Left cardiac atrium (tissue), 4 donors: ENCODE measurements at places on chromosomes 12 and 14.

- no peak for DNase-seq
These were observed 20.8 kb downstream of the BCAT1 start for GRCh38 chr12:24928131-24928530.

DNA sequence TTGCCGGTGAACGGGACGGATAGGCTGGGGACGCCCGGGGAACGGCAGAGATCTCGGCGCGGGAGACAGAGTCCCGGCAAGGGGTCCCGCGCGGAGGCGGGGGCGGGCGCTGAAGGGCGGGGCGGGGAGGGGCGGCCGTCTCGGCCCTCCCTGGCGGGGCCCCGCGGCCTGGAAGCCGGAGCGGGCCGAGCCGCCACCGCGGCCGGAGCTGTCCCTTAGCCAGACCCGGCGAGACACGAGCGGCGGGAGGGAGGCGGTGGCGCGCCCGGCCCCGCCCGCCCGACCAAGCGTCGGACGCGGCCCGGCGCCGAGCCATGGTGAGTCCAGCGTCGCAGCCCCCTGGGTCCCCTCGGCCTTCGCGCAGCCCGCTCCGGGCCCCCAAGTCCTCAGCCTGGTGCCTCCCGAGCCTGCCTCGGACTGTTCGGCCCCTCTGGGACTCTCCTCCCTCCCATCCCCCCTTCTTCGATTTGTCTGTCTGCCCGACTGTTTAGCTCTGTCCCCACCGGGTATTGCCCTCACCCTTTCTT lies at the start of gene ARHGEF40:
Gene ARHGEF40 (plus strand): TSS at position 222 of the 527 bp plus-strand sequence. CDS start 93 bp downstream, at position 315.
- peak; percentile 75 for DNase-seq

DNA sequence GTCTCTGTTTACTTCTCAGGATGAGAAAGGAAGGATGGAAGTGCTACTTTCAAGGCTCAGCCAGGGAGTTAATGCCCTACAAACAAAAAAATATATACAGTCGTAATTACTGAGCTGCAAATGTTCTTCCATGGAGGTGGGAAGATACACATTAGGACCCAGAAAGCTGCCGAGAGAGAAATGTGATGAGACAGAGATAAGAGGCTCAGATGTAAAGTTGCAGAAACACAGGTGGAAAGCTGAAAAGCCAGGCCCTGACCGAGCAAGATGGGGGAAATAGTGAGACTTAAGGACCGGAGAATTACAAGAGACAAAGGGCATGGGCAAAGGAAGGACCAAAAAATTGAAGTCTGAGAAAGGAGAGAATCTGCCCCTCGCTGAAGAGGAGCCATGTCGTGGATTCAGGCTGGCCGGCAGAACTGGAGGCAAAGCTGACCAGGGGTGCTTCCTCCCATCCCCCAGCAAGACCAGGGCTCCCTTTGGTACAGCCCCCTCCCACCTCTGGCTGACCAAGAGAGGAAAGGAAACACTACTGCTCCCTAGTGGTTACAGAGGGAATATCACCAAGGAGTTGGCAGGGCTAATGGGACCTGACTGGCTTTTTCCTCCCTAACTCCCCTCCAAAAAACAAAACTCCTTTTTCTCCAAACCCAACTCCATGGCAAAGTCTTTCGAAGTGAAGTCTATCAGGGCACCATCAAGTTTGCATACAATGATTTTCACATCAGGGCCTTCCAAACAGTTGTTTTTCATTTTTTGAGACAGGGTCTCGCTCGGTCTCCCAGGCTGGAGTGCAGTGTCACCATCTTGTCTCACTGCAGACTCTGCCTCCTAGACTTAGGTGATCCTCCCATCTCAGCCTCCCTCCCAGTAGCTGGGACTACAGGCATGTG lies 12.1 kb downstream of the ZFHX2 start:
- DNase-seq: no peak

DNA sequence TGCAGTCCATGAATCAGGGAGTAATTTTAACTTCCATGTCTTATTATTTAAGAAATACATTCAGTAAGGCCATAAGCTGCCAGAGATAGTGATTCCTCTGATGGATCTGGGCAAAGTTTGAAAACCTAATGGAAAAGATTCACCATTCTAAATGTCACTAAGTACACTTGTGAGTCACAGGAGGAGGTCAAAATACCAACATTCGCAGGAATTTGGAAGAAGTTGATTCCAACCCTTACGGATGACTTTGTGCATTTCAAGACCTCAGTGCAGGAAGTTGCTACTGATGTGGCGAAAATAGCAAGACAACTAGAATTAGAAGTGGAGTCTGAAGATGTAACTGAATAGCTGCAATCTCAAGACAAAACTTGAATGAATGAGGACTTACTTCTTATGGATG lies 69.8 kb downstream of the OSBPL8 start:
- DNase-seq: no peak

- DNase-seq: no peak
These were observed at the start of gene SLC10A1 for GRCh38 chr14:69796797-69797500. Gene SLC10A1 (minus strand): TSS chr14:69797241. CDS start chr14:69797155, 86 bp downstream.

GRCh38 chr12:92342574-92342973 lies 196.9 kb upstream of the BTG1 start:
- DNase-seq: no peak
